ENCODE measurements at places on chromosomes 7 and 10.

DNA sequence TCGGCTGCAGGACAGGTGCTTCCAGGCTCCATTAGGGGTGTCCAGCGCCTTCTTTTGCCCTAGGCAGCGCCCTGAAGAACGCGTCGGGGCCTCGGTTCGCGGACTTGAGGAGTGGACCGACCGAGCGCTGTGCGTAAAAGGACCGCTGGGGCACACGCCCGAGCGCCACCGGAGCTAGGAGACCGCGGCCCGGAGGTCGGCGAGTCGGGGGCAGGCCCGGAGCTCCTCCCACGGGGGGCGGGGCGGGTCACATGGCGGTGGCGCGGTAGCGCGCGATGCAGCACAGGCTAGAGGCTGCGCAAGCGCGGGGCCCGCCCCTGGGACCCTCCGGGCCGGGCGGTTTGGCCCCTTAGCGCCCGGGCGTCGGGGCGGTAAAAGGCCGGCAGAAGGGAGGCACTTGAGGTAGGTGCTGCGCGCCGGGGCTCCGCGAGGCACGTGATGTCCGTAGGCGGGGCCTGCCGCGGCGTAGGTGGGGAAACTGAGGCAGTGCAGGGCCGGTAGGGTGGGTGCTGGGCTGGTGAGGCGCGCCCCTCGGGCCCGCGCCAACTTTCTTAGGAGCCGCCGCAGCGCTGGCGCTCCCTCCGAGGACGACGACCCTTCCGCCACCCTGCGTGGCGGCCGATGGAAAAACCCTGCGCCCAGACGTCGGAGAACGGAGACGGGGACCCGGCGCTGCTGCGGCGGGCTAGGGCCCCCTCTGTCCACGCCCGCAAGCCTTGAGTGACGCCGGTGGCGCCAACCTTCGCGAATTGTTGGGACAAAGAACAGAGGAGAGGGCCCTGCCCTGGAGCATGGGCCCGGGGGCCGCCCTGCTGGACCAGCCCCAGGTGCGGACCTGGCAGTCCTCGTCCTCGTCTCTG is at the start of gene PRXL2A:
Gene PRXL2A (plus strand): TSS at position 310 of the 860 bp plus-strand sequence. CDS start 11,917 bp downstream, outside the sequence.
- peak; percentile 82 for DNase-seq

DNA sequence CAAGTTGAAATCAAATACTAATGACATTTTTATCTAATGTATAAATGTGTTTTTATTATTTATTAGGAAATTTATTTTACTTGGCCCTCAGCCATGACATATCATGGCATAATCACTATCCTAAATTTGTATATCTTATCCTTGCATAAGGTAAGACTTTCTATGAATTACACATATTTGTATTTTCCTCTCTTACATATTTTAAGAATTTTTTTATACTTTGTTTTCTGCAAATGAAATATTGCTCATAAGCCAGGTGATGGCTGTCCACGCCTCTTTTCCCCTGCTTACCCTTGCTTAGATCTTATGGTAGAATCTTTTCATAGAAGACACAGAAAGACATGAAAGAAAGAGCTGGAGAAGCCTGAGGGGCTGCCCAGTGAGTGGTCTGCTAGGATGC is 48.2 kb downstream of the IKZF1 start:
- no peak for DNase-seq

- no peak for DNase-seq
Measured at GRCh38 chr10:119304541-119304940, 97.2 kb downstream of the GRK5 start.

GRCh38 chr10:2933071-2933470 is 134.3 kb upstream of the PFKP start:
- DNase-seq = peak; percentile 46

DNA sequence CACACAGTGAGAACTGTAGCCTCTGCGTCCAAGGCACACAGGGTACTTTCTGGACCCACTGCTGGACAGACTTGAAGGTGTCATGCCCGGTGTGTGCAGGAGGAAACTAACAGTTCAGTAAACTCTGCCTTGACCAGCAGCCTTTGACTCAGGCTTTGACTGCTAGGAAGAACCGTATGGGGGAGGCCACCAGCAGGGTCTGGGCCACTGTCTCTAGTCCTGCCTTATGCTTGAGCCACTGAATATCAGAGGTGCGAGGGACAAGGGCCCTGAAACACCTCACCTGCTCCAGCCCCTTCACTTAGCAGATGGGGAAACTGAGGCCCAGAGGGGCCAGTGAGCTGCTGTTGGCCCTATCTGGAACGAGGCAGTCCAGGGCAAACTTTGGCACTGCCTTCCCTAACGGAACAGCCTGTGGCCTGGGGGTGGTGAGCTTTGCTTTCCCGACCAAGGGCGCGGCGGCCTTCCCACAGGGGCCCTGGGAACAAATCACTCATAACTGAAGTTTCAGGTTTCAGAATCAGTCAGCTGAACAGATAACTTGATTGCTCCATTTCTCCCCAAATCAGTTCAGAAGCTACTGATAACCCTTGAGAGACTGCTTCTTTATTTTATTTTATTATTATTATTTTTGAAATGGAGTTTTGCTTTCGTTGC is 130.0 kb downstream of the FAM53B start:
- DNase-seq = no peak

- DNase-seq = no peak
Measured at GRCh38 chr7:140643416-140643815, 2.8 kb upstream of the DENND2A start.

DNA sequence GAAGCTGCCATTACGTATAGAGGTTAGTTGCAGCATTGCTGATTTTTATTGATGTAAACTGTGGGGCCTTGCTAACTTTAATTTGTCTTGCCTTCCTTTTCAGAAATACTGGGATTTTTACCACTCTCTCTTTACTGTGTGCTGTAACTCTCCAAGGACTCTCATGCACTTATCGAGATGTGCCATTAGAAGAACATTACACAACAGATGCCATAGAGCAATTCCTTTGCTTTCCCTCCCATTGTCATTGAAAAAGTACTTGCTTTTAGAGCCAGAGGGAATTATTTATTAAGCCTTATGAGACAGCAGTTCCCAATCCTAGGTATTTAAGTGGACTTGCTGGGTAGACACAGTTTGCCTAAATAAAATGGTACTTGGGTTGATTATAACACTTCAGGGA is 51.7 kb downstream of the ASB4 start:
- no peak for DNase-seq

DNA sequence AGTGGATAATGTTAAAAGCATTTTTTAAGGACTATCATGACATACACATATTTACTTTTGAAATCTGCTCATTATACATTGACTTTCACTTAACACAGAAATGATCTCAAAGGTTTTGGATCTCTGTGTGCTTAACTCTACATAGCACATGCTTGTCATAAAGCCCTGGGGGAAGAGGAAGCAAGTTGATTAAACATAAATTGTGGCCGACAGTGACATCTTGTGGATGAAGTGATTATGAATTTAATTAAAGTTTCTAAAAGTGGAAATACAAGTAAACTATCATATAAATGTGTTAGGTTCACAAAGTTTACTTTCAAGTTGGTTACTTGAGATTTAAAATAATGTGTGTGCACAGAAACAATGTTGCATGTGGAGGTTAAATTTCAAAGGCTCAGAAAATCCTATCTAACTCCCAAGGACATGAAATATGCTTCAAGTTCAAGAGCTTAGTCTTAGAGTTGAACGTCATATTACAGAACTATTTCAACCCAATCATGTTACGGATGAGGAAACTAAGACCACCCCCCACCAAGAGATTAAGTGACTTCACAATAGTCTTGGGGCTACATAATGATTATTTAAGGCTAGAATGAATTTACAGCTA is 1247.8 kb downstream of the GATA3 start:
- DNase-seq = no peak

GRCh38 chr7:116951366-116952292 is 1.7 kb upstream of the ST7 start:
- no peak for DNase-seq

DNA sequence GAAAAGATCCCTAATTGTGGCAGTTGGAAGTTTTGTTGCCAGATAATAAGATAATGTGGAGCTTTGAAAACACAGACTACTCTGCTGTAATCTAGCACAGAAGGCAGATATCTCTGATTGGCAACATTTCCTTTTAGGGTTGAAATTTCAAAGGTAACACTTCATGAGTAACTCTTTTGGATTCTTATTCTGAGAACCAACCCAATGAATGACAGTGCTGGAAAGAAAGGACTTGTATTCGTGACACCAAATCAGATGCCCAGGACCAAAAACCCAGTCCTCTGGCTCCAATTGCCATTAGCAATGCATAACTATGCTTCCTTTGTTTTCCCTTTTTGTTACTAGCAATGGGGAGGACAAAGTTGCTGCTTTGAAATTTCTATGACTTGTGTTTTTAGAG is 41.0 kb upstream of the ELMO1 start:
- no peak for DNase-seq

DNA sequence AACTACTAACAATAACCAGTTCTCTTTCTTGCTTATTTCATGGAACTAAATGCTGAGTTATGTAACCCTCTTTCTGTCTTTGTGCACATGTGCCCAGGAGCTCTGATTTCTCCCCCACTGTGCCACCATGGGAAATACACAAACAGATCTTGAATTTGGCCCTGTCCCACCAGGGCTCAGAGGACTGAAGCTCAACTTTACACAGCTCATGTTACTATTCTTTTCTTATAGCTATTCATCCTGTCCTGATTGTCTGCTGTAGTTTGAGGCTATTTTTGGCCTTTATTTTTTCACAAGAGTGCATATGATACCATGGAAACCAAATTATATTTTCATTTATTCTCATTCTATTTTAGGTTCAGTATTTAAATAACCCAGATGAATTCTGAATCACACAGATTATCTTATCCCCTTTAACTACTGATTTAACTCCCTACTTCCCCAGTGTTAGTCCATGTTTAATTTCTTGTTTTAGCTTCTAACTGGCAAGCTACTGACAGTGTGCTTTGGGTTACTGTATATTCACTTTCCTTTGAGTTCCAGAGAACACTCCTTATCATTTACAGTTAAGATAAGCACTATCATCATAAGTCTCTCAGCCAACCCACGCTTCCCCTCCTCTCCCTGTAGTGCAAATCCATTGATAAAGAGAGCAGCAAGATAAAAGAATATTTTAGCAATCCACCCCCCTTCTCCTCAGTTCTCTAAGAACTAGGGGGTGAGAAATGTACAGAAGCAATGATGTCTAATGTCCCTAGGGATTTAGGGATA is 71.8 kb upstream of the GSDME start:
- DNase-seq = no peak

DNA sequence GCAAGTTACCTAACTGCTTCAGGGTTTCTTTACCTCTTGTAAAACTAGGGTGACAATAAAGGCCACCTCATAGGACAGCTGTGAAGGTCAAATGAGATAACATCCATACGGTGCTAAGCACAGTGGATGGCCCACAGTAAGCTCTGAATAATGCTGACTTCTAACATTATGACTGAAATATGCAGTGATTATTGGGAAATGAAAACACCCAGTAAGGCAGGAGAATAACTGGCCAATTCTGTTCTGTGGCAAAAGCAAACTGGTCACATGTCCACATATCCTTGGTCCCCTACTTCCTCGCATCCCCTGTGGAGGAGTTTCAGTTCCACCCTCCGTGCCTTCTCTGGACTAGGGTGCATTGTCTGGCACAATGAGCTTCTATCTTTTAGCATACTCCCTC is 1.4 kb downstream of the CUBN start:
- no peak for DNase-seq

DNA sequence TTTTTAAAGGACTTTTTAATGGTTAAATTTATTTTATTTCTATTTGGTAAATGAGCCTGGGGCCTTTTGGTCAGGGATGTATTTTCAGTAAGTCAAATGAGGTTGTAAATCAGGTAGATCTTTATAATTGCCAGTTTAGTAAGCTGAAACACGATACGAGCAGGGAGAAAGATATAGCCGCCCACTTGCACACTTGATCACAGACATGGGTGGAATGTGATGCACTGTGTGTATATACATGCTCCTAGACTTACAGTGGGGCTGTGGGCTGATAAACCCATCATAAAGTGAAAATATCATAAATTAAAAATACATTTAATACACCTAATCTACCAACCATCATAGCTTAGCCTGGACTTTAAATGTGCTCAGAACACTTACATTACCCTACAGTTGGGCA is 119.4 kb upstream of the SAMD8 start:
- DNase-seq = no peak

DNA sequence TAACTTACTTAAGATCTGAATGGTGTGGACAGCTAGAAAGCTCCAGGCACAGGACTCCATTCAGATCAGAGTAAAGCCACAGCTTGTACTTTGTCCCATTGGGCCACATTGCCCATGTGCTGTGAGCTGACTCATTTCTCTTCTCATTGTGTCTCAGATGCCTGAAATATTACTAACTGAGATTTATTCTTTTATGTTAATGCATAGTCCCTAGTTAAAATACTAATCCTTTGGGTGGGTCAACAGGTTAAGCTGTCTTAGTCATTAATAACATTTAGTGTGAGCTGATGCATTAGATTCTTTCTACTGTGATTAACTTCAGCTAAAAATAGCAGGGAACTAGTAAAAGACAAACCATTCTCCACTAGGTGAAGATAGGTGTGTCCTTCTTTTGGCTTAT is 104.7 kb upstream of the ARMC3 start:
- no peak for DNase-seq

- DNase-seq = no peak
Measured at GRCh38 chr7:14834883-14835282, 67.7 kb downstream of the DGKB start.

Data from C1 segment of cervical spinal cord (tissue), 14 donors.